ENCODE measurements at places on chromosomes 4 and X.

DNA sequence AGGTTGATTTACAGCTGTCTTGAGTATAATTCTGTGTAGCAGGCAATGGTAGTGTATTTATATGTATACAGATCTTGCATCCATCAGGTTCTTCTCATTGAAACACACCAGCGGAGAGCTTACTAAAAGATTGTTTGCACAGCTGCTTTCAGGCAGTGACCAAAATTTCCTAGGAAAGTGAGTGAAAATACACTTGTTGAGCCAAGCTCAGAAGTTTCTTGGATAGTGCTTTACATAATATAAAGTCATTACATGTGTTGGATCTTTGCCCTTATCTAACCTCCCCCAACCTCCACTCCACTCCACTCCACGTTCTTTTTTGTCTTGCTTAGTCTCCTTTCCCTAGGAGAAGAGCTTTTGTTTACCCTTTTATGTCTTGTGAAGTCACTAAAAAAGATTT lies 34.1 kb downstream of the CNKSR2 start:
- no peak for DNase-seq

GRCh38 chrX:47191331-47191730 lies 2.3 kb upstream of the UBA1 start:
- DNase-seq, result peak; percentile 63

DNA sequence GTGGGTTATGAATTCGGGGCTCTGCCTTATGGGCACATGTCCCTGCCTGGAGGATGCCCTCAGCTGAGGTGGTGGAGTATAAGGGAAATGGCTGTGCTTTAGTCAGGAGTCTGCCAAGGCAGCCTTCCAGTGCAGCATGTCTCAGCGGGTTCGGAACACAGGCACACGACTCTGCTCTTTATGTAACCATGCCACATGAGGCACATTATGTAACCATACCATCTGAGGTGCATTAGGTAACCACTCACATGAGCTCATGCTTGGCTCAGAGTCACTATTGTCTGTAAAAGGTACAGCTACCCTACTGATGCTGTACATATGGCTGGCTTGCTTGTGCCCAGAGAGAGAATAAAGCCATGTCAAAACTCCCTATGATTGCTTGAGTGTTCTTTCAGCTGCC lies 723.6 kb downstream of the TRAM1L1 start:
- DNase-seq, result no peak

- DNase-seq, result peak; percentile 33
These were observed 600 bp downstream of the BEX4 start for GRCh38 chrX:103215425-103215991.

DNA sequence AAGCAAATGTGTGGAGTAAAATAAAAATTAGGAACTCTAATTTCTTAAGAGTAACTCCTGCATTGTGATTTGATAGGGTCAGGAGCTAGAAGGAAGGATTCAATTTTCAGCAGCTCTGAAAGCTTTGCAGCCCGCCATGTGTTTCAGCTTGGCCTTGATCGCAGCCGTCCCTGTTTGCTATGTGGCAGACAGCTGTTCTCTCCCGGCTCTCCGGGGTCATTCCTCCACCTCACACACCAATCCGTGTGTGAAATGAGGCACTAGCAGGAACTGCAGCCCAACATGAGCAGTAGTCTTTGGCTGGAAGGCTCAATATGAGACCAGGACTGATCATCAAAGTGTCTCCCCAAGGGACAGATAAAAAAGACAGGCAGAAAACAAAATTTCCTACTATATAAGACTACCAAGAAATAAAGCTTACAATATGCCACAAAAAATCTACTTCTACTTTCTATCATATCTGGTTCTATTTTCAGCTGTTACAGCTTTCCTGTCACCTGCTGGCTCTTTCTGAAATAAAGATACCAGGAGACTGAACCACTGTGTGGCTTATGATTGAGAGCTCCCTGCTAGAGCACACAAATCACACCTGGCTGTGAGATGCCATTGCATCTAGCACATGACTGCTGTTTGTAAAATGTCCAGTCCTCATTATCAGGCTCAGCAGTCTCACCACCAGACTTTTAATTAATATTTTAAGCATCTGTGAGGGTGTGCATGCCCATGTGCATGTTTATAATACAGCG lies 44.1 kb upstream of the SEC24B start:
- no peak for DNase-seq

DNA sequence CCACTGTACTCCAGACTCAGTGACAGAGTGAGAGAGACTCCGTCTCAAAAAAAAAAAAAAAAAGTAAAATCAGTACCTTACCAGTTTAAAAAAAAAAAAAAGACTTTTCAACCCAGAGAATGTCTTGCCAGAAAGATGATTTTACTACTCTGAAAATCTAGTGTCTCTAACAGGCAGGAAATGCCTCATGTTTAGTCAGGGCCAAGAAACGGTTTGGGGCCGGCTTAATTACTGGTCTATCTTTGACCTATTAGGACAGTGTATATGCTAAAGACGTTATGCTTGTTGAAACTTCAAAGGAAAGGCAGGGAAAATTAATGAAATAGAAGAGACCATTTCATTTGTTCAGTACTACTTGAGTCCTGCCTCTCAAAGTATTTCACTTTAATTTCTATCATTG lies 9.9 kb downstream of the BEND4 start:
- DNase-seq, result no peak

DNA sequence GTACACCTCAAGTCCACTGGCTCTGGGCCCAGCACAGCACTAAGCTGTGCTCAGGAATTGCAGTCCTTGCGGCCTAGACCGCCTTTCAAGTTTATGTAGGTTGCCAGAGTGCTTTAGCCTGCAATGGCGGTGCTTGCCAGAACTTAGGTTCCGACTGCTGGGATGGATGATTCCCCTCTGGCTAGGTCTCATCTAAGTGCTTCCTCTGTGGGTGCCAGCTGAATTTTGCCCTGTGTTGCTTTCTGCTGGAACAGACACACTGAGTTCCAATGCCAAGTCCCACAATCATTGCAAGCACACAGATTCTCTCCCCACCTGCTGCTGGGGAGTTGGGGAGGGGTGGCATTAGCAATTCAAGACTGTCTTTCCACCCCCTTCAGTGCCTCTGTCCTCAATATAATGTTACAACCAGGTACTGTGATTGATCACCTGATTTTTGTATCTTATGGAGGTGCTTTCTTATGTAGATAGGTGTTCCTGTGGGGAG lies 129.5 kb downstream of the GRID2 start:
- no peak for DNase-seq

- no peak for DNase-seq
These were observed 43.8 kb upstream of the WDR1 start for GRCh38 chr4:10160281-10160856.

DNA sequence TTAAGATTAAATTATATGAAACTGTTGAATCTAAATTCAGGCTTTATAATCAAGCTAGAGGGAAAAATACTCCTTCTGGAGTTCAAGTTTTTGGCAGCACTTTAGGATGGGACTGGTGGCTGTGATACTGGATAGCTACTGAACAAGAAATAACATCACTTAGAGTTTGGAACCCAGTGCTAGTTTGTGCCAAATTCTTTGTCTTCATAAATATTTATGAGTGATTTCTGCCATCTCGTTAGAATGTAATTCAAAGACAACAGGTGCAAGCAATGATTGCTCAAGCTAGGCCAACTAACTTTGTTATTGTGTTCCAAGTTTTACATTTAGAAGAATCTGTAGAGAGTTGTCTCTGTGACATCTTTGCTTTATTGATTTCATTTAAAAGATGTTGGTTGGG lies 417.9 kb downstream of the FAT4 start:
- no peak for DNase-seq

DNA sequence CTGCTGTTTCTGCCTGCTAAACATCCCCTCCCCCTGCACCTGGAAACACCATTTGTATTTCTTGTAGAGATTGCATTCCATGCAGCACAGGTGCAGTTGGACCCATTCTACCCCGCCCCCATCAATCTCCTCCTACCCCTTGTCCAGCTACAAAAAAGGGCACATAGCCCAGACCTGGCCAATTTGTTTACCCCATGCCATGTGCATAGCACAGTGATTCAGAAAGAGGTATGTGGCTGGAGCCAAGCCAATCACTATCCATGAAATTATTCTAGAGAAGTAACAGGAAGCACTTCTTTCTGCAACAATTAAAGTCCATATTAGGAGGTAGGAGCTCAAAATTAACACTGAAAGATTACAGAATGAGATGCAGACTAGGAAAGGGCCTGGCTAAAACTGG lies 20.2 kb upstream of the TMEM184C start:
- no peak for DNase-seq

- DNase-seq, result no peak
These were observed 497.5 kb downstream of the INPP4B start for GRCh38 chr4:142348613-142349021.

DNA sequence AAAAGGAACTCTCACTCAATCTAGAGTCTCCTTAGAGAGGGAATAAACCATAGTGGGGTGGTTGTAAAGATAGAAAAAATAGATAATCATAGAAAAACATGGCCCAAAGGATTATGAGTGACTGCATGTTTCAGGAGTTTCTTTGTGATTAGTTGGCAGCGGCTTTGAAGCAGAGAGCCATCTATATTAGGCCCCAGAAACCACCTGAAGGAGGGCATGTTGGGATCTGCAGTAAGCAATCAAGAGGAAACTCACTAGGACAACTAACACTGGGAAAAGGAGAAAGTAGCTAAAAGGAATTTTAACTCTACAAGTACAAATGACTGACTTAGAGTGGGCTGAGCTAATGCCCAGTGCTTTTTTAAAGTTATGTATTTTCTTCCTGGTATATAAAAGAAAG lies 269.2 kb upstream of the NRK start:
- no peak for DNase-seq

DNA sequence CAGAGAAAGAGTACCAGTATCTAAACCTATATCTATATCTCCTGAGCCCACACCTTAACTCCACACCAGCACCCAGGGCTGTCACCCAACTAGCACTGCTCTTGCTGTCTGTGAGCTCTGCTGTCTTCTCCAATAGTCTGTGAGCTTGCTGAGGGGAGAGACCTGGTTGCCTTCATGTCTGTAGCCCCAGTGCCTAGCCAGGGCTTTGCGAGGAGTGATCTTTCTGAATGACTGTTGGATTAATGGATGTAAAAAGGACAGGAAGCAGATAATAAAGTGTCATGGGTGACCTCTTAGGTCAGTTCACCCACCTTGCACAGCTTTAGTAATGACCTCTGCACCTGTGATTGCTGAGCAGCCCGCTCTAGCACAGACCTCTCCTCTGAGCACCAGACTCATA lies 30.5 kb downstream of the CNGA2 start:
- no peak for DNase-seq

GRCh38 chr4:128287871-128288688 lies 467 bp upstream of the PGRMC2 start:
- peak; percentile 100 for DNase-seq

All from stimulated activated CD4-positive, alpha-beta T cell treated with anti-CD3 and anti-CD28 coated beads, Interleukin-15, amount 100 ng/mL, for 24 hours (primary cell).